ENCODE measurements at places on chromosomes 2 and 18.

- no peak for DNase-seq
Observed at GRCh38 chr2:148922776-148923475, 47.9 kb downstream of the KIF5C start.

DNA sequence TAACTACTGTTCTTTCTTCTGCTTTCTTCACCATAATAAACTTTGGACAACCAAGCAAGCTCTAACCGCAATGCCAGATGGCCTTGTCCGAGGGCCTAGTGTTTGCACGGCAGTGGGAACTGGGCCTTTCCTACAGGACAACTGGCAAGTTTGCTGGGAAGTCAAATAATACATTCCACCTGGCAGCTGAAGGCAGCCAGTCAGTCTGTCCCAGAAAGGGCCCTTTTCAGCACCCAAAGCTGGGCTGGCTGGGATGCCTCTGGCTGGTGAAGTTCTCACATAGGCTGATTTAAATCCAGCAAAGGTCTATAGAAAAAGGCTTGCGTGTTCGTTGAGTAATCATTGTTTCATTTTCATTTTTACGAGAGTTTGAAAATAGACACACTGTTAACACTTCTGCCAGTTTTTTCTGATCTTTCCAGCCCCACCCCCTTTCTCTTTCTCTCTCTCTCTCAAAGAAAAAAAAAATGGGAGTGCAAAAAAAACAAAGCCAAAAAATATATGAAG, 110.0 kb upstream of the EPAS1 start:
- DNase-seq: no peak

DNA sequence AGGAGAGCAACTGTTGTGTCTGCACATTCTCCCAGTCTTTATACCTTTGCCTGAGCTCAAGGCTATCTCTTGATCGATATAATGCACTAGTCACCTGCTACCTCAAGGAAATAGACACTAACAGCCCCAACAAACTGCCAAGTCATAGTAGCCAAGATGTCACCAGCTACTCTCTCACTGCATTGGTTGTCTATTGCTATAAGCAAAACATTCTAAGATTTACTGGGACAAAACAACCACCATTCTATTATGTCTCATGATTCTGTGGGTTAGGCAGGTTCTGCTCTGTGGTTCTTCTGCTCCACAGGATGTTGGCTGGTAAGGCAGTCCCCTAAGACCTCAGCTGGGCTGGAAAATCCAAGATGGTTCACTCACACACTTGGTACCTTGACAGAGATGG, 28.5 kb upstream of the MLPH start:
- DNase-seq: no peak

- peak; percentile 38 for DNase-seq
Observed at GRCh38 chr2:25341753-25342371, at the start of gene DNMT3A. Gene DNMT3A, minus strand, starts transcription at chr2:25341925. Its CDS starts 27,941 bp downstream, at chr2:25313984.

- DNase-seq: no peak
Observed at GRCh38 chr18:34358923-34359322, 134.2 kb upstream of the NOL4 start.

DNA sequence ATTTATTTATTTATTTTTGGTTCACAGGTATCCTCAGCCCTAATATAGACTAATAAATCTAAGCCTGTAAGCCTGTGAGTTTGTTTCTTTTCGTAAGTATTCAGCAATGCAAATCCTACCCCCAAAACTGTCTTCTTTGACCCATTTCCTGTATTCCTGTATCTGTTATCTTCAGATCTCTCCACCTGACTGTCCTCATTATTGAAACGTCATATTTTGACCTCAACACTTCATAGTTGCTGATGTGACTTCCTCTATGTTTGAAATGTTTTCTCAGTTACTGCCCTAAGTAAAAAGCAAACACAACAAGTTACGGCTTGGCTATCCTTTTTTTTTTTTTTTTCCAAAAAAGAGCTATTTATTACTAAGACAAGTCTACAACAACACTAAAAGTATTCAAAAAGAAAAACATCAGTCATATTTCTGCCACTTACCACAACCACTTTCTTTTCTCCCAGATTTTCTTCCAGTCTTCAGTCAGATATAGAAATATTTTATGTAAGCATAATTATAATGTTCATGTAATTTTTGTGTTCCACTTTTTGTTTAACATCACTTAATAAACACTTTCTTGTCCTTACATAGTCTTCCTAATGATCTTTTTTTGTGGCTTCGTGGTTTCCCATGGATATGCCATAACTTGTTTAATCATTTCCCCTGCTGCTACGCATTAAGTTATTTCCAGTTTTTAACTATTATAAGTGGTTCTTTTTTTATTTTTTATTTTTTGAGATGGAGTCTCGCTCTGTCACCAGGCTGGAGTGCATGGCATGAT, 45.0 kb upstream of the EML4 start:
- DNase-seq: no peak

GRCh38 chr2:12071318-12071717, 324.9 kb downstream of the LPIN1 start:
- no peak for DNase-seq

DNA sequence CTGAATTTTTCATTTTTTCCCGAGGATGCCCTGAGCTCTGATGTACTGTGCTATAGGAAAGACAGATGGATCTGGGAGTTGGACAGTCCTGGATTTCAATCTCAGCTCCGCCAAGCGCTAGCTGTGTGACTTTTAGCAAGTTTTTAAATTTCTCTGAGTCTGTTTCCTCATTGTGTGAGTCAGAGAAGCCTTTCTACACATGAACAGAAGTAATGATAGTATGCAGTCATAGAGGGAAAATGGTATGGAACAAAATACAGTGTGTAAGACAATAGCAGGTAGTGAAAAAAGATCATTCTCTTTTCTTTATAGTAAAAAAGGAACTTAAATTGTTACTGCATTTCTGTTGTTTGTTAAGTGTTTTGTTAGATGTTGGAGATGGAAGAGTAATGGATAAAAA, 52.4 kb upstream of the PPM1B start:
- DNase-seq: no peak
